ENCODE measurements at places on chromosomes 5 and 9.

DNA sequence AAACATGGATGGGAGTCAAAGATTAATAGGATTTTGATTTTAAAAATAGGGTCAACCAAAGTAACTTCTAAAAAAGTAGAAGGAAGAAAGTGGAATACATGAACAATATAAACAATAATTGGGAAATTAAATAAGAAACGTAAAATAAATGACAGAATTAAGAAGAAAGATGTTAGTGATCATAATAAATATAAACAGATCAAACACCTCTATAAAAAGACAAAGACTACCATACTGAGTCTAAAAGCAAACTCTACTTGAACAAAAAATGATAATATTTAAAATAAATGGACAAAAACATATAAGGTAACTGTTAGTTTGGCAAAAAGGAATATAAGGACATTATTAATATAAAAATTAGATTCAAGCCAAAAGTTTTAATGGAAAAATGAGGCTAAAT is 57.7 kb upstream of the ZNF618 start:
- DNase-seq: no peak

DNA sequence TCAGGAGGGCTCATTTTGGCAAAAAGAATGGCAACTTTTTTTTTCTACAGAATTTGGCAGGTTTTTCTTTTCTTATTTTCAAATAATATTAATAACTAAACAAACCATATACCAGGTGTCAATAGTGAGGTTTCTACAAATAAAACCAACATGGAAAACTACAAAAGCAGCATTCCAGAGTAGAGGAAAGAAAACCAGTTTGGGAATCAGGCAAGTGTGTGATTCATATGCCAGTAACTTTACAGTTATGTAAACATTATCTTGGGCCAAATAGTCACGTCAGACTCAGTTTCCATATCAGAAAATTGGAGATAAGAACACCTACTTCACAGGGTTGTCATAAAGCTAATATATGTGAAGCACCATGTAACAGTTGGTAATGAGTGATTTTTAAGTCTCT is 51.7 kb downstream of the FBXW11 start:
- no peak for DNase-seq

DNA sequence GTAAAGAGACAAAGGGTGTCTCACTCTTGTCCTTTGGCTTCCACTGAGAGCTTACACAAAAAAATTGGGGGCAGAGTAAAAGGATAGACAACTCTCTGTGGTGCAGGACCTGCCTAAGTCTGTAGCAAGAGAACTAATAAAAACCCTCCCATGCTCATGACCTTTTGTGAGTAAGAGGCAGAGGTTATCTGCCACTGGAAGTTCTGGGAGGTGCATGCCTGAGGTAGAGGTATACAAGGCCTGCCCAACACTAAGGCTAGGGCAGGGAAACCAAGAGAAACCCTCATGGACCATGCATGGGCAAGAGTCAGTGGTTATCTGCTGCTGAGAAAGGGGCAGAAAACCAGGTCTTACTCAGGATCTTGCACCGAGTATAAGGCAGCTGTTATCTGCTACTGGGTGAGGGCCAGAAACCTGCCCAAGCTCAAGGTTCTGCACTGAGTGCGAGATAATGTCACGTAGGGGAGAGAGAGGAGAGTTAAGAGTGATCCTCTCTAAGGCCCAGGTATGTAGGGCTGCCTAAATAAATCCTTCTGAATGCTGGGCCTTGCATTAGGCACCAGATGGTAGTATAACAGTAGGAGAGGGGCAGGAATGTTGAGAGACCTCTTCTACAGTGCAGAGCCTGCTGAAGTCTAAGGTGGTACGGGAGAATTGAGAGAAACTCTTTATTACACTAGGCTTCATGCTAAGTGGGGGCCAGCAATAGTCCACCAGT is 143.4 kb downstream of the MACROH2A1 start:
- peak; percentile 52 for DNase-seq

- no peak for DNase-seq
Measured at GRCh38 chr5:73745836-73746235, 119.8 kb downstream of the ARHGEF28 start.

DNA sequence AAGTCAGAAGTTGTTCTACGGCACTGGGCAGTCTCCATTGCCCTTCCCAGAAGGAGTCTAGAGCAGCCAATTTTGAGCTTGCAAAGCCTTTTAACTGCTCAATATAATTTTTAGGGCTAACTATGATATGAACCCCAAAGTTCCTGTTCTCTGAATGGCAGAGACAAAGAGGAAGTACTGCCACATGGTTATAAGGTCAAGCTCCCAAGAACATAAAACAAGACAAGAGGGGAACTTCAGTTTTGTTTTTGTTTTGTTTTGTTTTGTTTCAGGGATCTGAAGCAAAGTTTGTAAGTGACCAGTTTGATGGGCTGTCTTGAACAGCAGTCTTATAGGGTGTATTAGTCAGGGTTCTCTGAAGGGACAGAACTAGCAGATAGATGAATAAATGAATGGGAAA is 11.9 kb upstream of the SMC2 start:
- DNase-seq: no peak
